Adrenal gland (tissue), 19 donors: ENCODE measurements at places on chromosomes 12 and 14.

DNA sequence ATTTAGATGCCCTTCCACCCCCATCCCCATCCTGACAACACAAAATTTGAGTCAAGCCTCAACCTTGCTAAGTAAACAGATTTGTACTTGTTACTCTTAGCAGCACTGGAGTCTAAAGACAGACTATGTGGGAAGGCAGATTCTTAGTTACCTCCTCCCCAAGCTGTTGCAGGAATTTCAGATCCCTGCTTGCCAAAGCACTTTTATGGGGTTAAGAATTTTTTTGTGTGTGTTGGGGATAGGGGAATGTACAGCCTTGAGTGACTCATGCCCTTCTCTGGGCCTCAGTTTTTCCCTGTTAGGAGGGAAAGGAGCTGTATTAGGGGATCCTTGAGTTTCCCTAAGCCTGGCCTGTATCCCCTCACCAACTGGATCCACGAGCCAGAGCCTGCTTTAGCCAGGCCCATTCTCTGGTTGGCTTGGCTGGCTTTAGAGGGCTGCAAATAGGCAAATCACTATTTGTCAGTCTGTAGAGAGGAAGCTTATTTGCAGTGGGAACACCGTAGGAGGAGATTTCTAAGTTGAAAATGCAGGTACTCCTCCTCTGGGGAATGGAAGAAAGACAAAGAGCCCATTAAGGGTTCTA is 27.7 kb upstream of the RNU6-8 start:
- DNase-seq = no peak

DNA sequence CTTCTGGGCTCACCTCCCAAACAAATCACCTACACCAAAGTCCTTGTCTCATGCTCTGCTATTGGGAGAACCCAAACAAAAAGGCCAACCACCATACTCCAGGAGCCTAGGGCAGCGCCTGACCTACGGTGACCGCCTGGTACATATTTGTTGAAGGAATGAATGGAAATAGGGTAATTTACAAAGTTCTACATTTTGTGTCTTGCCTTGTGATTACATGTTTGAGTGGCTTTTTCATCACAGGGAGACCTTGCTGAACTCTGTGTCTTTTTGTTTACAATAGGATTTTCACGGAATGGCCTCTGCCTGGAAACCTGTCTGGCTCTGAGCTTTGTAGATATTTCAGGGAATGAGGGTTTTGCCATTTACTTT is 11.3 kb upstream of the PRIMA1 start:
- no peak for DNase-seq

DNA sequence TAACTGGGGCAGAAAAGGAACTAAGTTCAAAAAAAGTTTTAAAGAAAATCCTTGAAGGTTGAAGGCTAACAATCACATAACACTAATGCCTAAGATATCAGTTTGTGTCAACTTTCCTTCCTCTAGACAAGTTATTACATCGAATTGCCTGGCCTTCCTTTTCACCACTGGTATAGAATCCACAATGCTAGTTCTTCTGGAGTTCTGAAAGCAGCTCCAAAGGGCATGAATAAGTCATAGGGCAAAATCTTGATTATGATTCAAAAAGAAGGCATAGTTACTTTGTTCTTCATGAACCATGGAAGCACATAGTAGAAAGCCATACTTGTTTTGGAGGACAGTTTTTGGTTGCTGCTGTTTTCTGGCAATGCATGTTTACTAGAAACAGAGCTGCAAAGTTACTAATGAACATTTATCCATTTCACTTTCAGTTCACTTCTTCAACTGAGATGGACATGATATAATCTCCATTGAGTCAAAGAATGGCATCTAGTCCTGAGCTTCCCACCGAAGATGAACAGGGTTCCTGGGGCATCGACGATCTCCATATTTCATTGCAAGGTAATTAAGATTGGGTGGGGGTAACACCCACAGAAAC is 56.0 kb downstream of the SYNE2 start:
- no peak for DNase-seq

GRCh38 chr14:87935886-87936285 is 57.1 kb downstream of the GALC start:
- DNase-seq = no peak

- DNase-seq = no peak
Observed at GRCh38 chr12:58186914-58187313, 245.5 kb downstream of the ATP23 start.
